ENCODE measurements at places on chromosomes 13 and 19.

GRCh38 chr19:6450166-6450565 is 9.4 kb downstream of the SLC25A23 start:
- no peak for DNase-seq

- no peak for DNase-seq
Observed at GRCh38 chr19:41297628-41298347, 12.2 kb upstream of the CCDC97 start.

DNA sequence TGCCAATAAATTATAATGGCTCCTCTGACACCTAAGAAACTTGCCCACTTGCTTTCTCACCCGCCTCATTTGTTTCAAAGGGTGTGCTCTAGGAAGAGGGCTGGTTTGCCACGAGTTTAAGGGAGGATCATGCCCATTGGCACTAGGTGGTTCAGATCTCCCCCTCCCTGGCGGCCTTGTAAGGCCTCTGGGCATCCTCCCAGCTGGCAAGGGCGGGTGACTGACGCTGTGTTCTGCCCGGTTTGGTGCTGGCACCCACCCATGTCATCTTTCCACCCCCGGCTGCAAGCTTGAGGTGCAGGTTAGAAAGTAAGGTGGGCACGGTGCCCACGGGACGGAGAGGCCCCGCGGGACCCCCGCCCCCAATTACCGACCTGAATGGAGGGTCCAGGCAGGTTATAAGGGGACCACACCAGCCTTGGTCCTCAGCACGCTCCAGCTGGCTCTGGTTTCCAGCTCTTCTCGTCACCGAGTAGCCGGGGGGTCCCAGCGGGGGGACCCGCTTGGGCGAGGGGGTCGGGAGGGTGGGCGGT is 90.4 kb downstream of the PTPRS start:
- DNase-seq: no peak

DNA sequence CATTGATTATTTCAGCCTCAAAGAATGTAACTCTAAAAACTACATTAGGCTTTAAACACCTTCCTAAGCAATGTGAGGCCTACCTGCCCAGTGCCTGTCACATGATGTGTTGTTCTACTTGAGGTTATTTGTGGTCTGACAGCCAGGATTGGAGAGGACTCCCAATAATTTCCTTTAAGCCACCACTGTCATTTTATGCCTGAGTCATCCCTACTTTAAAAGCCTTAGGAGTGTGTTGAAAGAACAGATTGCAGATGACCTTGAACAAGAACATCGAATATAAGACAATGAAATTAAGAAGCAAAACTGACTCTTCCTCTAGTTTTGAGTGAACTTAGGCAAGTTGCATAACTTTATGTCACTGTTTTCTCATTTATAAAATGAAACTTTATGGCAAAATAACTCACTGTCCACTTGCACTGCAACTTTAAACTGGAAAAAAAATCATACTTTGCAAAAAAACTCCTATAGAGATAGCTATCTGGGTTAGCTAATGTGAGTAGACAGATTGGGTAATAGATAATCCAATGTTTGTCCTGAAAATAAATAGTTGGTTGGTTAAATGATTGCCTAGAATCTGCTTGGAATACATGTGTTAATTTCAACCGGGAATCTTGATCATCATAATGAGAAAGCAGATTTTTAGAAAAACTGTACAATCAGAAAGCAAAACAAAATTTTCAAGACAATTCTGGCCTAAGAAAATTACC is 361.2 kb downstream of the SUCLA2 start:
- no peak for DNase-seq

DNA sequence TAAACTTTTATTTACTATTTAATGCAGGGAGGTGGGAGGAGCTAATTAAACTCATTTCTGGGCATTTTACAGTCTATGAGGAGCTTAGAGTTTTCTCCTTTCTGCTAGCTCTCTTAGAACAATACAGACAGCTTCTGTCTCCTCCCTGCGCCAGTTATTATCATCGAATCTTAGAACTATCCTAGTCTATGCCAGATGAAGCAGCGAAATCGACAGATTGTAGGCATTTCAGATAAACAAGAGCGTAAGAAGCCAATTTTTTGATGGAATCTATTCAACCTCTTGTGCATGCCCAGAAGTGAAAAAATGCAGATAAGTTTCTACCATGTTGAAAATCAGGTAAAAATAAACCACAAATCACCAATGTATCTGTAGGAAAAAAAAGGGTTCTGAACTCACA is 297.1 kb downstream of the KLF12 start:
- no peak for DNase-seq

DNA sequence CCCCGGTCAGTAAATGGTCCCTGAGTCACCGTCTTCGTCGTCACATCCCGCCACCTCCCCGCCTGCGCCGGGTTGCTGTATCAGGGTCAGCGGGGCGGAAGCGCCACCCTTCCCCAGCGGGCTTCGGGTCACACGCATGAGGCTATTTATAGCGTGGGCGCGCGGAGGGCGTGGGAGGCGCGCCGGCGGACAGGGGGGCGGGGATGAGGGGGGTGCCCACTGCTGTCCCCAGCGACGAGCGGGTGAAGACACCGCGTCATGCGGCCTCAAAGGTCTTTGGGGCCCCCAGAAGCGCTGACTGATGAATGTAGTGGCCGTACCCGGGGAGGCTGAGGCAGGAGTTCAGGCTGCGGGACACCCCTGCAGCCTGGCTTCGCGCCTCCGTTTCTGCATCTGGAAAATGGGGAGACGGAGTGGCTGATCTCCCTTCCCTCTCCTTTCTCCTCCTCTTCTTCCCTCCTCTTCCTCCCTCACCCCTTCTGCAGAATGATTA is 7.9 kb downstream of the UNC13A start:
- peak; percentile 26 for DNase-seq

DNA sequence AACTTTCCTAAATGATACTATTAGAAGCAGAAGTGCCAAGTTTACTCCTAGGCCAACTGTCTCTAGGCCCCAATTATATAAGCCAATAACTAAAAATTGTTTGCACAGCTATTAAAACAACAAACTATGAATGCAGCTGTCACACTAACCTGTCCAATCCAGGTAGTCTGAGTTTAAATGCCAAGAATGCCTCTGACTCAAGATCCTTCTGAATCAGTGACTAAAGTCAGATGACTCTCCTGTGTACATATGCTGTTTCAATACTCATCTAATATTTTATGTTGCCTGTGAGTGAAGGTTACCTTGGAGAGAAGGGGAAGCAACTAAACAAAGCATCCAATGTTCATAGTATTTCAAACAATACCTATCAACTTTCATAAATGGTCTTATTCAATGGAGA is 257.0 kb downstream of the ENOX1 start:
- no peak for DNase-seq

GRCh38 chr19:58385313-58385890 is 1.7 kb upstream of the RPS5 start:
- no peak for DNase-seq

DNA sequence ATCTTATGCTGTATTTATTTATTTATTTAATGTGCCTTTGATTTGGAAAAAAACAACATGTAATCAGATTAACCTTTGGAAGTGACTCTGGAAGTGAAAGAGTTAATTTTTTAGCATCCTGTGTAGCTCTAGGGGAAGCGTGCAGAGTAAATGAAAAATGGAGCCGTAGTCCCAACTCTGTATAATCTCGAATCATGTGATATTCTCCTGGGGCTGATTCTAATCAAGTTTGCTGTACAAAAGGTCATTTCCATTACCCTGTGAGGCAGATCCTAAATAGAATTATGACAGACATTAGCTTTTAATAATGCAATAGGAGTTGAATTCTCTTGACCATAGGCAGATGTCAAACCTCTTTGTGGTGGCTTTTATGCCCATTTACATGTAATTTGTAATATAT is 238.6 kb upstream of the CSNK1A1L start:
- no peak for DNase-seq

DNA sequence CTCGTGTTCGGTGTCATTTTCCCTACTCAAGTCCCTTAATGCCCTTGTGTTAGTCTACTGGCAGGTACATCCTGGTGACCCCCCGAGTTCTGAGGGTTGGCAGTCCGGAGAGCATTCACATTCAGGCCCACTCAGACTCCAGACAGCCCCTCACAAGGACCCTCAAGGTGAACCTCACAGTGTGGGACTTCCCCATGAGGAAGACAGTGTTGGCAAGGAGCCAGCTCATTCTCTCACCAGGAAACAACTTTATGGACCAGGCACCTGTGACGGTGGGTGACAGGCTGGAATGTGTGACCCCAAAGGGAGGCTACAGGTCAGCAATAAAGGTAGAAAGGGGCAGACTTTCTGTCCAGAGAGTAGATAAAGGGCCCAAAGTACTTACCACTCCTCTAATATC is 24.5 kb downstream of the RDH8 start:
- no peak for DNase-seq

GRCh38 chr13:33144358-33144784 is 128.1 kb downstream of the KL start:
- no peak for DNase-seq

DNA sequence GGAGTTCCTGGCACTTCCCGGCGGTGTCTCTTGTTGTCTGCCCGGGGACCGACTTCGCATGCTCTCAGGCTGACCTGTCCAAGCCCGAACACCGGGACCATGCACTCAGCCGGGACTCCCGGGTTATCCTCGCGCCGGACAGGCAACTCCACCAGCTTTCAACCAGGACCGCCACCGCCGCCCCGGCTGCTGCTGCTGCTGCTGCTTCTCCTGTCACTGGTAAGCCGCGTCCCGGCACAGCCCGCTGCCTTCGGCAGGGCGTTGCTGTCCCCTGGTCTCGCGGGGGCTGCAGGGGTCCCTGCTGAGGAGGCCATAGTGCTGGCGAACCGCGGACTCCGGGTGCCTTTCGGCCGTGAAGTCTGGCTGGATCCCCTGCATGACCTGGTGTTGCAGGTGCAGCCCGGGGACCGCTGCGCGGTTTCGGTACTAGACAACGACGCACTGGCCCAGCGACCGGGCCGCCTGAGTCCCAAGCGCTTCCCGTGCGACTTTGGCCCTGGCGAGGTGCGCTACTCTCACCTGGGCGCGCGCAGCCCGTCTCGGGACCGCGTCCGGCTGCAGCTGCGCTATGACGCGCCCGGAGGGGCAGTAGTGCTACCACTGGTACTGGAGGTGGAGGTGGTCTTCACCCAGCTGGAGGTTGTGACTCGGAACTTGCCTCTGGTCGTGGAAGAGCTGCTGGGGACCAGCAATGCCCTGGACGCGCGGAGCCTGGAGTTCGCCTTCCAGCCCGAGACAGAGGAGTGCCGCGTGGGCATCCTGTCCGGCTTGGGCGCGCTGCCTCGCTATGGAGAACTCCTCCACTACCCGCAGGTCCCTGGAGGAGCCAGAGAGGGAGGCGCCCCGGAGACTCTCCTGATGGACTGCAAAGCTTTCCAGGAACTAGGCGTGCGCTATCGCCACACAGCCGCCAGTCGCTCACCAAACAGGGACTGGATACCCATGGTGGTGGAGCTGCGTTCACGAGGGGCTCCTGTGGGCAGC is 661 bp downstream of the FREM2 start:
- no peak for DNase-seq

- no peak for DNase-seq
Observed at GRCh38 chr13:93268327-93269028, 41.9 kb downstream of the GPC6 start.

- DNase-seq: no peak
Observed at GRCh38 chr19:44988273-44988672, 13.0 kb upstream of the RELB start.

GRCh38 chr13:106899442-106899841 is 331.5 kb upstream of the ARGLU1 start:
- no peak for DNase-seq

DNA sequence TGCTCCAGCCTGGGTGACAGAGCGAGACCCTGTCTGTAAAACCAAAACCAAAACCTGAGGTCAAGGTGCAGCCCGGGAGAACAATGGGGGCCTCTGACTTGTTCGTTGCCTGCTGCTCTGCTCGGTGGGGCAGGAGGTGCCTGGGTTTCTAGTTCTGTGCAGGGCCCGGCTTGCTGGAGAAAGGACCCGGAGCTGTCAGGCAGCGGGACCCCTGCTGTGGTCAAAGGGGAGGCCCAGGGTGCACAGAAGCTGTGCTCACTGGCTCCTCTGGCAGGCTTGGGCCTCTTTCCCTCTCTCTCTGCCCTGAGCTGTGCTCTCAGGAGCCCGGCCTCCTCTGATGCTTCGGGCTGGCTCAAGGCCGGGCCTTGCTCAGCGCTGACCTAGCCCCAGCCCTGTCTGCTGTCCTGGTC is 3.5 kb downstream of the LRP3 start:
- no peak for DNase-seq

DNA sequence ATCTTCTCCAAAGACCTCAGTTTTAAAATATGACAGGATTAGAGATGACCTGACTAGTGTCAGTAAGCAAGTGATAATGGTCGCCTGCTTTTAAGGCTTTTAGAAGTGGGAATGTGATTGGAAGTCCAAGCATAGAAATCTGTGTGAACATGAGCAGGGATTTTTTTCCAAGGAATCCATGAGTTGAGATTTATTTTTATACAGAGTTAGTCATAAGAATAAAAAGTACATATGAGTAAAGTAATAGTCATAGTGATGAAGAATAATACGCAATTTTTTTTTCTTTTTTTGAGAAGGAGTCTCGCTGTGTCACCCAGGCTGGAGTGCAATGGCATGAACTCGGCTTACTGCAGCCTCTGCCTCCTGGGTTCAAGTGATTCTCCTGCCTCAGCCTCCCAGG is 1.6 kb downstream of the ZNF546 start:
- DNase-seq: no peak

DNA sequence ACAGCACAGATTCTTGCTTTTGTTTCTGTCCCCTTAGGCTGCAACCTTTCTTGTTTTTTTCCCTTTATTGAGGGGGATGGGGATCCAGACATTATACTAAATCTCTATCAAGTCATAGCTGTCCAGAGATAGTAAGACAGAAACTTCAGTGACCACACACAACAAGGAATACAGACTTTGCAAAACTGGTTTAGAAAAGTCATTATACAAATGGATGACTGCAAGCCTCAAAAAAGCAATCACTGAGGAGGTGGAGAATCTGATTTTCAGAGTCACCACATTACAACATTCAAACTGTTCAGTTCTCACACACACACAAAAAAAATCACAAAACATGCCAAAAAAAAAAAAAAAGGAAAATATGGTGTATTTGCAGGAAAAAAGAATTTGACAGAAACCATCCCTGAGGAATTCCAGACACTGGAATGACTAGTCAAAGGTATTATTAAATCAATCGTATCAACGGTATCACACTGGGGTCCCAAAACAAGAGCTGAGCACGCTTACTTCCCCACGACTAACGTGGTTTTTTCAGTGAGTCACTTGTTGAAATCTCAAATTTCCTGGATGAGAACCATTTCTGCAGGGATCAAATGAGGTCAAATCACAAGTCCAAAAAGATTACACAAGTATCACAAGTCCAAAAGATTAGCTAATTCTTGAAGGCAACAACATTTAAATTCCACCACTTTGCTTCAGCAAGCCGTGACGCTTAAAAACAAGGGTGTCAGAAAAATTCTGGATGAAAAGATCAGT is 41.2 kb downstream of the USP12 start:
- no peak for DNase-seq
